ENCODE measurements at places on chromosomes 5 and 9. TPM values are rescaled to one million over a fixed set of nuclear protein-coding genes. Genes with fewer than 3 reads are reported as not detected.

DNA sequence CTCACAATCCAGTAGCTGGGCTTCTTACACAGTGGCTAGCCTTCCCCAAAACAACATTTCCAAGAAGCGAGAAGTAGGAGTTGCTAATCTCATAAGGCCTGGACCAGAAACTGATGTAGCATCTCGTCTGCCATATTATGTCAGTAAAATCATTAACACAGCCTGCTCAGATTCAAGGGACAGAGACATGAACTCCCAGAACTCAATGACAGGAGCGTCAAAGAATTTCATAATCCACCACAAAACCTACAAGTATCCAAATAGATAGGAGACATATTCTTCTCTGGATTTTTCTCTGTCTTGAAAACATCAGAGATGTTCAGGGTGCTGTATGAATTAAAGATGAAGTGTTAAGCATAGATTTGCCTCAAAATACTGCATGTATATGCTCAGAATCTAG is 457.6 kb upstream of the ACTBL2 start:
- DNase-seq = no peak

DNA sequence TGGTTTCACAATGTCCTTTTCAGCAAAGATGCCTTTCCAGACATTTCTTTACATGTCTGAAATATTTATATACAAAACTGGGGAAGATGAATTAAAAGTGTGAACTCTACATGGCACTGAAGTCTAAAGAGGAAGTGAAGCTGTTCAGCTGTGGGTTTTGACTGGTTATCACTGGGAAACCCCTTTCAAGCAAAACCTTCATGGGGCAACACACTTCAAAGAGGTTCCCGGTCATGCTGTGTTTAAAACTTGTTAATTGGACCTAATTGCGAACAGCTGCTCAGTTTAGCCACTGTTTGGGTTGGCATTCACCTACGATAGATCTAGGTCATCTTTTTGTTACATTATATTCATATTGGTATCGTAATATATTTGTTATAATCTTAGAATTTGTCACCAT is 20.0 kb upstream of the GDNF start:
- DNase-seq = no peak

ABCA2 gene
- total RNA-seq = 2.2 TPM

DNA sequence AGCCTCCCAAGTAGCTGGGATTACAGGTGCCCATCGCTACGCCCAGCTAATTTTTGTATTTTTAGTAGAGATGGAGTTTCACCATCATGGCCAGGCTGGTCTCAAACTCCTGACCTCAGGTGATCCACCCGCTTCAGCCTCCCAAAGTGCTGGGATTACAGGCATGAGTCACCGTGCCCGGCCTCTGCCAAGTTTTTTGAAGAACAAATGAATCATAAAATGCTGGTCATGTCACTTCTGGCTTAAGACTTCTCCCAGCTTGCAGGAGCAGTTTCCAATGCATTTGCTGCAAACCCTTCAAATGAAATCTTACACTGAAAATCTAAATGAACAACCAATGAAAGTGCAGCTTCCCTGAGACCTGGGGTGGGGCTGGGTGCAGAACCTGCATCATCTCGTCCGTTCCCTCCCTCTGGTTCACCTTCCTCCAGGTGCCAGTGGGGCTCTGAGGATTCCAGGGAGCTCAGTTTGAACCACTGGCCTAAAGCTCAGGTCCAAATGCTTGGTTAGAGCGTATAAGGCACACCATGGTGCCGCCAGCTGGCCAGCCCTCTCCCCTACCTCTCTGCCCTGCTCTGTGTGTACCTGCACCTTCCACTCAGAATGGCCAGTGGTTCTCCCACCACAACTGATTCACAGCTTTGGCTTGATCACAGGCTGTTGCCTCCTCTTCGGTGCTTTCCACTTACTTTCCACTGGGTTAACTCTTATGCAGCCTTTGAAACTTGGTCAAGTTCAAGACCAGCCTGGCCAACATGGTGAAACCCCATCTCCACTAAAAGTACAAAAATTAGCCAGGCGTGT is 39.8 kb upstream of the FUBP3 start:
- peak; percentile 73 for DNase-seq

GRCh38 chr5:150642567-150642927 is 2.1 kb downstream of the SYNPO start:
- peak; percentile 95 for DNase-seq

QRFP gene
- not detected for total RNA-seq

SLC36A2 gene
- total RNA-seq = not detected

DNA sequence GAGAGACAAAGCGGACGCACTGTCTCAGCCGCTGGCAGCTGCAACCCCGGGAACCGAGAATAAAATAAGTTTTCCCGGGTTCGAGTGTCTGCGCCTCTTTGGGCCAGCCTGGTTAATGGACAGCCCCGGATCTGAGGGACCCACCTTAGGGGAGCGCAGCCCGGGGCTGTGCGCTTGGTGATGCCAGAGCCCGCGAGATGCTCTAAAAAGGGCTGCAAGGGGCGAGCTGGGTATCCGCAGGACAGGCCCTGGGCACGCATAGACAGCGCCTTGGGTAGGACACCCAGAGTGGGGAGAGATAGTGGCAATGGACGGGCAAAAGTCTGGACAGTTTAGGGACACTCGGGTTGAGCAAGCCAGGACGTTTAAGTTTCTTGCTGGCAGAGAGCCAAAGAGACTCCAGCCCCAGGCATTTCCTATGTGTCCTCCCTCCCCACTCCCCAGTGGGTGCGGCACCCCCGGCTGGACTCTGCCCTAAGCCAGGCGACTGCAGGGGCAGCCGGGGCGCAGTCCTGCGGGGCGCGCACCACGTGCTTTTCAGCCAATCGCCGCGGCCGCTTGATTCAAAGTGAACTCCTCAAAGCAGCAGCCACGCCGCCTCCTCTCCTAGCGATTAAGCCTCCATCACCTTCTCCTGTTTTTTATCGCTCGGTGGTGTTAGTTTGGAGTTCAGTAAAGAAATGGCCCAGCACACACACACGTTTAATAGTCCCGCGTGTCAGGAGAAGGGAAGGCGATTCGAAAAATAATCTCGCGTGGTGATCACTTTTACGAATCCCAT is 616 bp upstream of the ENC1 start:
- DNase-seq = peak; percentile 92

DNA sequence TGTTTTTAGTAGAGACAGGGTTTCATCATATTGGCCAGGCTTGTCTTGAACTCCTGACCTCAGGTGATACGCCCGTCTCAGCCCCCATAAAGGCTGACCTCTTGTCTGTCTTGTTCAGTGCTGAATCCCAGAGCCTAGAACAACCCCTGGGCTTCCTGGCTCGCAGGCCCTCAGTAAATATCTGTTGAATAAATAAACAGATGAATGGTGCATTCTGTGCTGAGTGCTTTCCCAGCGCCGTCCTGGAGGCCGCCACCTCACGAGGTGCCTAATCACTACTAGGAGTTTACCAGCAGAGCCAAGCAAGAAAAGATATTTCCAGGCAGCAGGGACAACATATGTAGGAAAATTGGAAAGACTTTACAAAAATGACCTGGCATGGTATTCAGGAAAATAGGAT is 88.5 kb downstream of the SNX24 start:
- DNase-seq = no peak

NMUR2 gene
- total RNA-seq = 0.30 TPM

DNA sequence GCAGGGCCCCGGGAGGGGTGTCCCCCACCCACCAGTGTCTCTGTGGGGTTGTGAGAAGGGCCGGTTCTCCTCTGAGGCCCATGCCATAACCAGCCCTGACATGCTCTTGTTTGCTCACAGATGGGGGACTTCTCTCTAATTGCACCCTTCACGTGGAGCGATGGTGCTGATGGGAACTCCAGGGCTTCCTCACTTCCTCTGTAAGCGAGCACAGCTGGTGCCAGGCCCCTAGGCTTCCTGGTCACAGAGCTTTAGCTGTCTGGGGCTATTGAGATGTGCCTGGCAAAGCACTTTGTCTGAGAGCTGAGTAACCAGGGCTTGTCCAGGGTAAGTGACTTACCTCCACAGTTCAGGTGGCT is 36.4 kb downstream of the PHF2 start:
- DNase-seq = no peak

PPWD1 gene
- 46.3 TPM for total RNA-seq

DNA sequence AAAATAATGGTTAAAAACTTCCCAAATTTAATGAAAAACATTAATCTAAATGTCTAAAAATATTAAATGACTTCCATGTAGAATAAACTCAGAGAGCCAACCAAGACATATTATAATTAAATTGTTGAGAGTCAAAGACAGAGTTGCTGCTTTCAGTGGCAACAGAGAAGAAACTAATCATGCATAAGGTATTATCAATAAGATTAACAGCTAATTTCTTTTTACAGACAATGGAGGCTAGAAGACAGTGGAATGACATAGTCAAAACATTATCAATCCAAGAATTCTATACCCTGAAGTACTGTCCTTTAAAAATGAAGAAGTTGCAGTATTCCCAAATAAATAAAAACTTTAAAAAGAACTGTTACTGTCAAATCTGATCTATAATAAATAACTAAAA is 268.7 kb downstream of the IRX2 start:
- no peak for DNase-seq

LCN1 gene
- not detected for total RNA-seq

FAM221B gene
- total RNA-seq = not detected

GRCh38 chr5:644509-644908 is 32.4 kb downstream of the CEP72 start:
- DNase-seq = no peak

SHISAL2B gene
- not detected for total RNA-seq

GRCh38 chr5:153626836-153627235 is 136.4 kb downstream of the GRIA1 start:
- no peak for DNase-seq

APBA1 gene
- total RNA-seq = 1.7 TPM

- DNase-seq = no peak
Observed at GRCh38 chr5:75716715-75717081, 539 bp downstream of the POC5 start.

DNA sequence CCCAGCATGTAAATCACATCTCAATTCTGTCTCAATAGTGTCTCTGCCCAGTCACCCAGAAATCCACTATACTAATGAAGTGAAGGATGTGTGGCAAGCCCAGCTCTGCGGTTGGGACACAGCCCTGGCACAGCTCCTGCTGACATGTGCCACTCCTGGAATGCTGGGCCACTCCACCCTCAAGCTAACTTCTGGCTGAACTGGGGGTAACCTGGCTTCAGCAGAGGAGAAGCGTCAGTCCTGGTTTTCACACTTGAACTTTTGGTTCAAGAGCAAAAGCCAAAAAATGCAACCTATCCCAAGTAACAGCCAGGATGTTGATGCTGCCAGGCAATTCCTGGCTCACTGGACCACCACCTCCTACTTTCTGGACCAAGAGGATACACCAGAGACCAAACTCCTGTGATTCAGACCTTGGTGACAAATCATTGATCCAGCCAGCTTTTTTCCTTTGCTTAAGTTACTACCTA is 86.4 kb downstream of the ARRDC3 start:
- peak; percentile 83 for DNase-seq

GRCh38 chr9:137240318-137240840 is 708 bp upstream of the TUBB4B start:
- peak; percentile 86 for DNase-seq

ST8SIA4 gene
- 2.1 TPM for total RNA-seq

DNA sequence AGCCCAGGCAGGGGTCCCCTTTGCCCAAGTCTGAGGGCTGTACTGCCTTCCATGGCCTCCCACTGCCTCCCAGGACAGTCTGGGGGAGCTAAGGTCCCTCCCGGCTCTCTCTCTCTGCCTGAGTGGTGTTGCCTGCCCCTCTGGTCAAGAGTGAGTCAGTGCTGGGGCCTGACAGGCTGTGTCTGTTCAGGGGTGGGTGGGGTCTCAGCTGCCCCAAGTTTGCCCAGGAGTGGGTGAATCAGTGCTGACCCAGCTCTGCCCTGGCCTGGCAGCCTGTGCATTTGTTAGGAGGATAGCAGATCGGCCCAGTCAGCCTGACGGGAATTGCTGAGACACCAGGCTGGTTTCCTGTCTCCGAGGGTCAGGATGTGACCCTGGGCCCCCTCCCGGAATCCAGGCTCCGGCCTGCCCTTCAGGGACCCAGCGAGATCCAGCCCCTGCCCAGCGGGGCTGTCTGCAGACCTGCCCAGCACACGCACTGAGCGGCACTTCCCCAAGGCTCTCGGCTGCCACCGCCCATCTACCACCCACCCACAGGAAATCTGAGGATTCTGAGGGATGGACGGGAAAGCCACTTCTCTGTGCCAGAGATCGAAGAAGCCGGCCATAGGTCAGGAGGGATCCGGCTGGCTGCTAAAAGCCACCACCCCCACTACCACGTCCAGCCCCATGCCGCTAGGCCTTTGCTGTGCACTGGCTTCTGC is 15.9 kb downstream of the ENG start:
- DNase-seq = peak; percentile 86

- DNase-seq = no peak
Observed at GRCh38 chr9:135663857-135664256, 748 bp downstream of the LCN9 start.

- DNase-seq = no peak
Observed at GRCh38 chr9:134053401-134053871, 14.4 kb downstream of the BRD3 start.

SPINK4 gene
- total RNA-seq = not detected

GRCh38 chr9:1604942-1605560 is 410.1 kb upstream of the SMARCA2 start:
- DNase-seq = peak; percentile 36

DNA sequence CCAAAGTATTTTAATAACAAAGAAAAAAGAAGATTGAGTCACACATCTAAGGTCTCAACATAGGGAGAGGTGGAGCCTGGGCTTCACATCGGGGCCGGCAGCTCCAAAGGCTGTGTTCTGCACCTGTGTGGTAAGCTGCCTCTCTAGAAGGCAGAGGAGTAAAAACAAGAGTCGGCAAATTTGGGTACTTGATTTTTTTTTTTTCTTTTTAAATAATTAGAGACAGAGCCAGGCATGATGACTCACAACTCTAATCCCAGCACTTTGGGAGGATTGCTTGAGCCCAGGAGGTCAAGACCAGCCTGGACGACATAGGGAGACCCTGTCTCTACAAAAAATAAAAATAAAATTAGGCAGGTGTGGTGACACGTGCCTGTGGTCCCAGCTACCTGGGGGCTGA is 4.7 kb downstream of the URM1 start:
- no peak for DNase-seq

DNA sequence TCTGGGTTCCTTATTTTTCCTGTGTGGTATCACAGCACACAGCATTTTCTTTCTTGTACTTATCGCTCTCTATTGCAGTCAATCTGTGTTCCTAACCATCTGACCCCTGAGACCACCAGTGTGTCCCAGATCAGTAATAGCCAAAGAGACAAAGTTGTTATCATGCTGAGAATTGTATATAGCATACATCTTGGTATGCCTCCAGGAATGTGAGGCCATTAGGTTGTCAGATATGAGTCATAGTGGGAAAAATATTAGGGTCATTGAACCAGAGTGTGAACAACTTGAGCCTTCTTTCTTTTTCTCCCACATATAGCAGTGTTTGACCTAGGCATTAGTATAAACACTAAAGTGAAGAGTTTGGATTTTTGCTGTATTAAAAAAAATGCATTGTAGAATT is 106.3 kb downstream of the NDUFAF2 start:
- DNase-seq = peak; percentile 72

Measured in Daoy (cell line).